ENCODE measurements at places on chromosomes 1 and 21.

DNA sequence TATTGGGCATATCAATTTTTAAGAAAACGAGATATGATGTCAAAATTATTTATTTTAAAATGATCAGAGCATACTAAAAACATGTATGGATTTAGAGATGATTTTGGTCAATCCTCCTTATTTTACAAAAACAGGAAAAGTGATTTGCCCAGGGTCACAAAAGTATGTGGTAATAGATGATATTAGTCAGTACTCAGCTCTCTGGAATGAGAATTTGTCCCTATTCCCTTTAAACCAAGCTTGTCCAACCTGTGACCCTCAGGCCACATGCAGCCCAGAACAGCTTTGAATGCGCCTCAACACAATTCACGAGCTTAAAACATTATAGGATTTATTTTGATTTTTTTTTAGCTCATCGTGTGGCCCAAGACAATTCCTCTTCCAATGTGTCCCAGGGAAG is 104.7 kb downstream of the AKT3 start:
- no peak for DNase-seq

DNA sequence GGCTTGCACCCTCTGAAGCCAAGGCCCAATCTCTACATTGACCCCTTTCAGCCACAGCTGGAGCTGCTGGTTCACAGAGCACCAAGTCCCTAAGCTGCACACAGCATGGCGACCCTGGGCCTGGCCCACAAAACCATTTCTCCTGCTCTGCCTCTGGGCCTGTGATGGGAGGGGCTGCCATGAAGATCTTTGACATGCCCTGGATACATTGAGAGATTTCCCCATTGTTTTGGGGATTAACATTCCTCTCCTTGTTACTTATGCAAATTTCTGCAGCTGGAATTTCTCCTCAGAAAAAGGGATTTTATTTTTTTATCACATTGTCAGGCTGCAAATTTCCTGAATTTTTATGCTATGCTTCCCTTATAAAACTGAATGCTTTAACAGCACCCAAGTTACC is 235.8 kb downstream of the COL11A1 start:
- DNase-seq = no peak

GRCh38 chr1:2255047-2255419 is 26.9 kb downstream of the SKI start:
- DNase-seq = no peak

DNA sequence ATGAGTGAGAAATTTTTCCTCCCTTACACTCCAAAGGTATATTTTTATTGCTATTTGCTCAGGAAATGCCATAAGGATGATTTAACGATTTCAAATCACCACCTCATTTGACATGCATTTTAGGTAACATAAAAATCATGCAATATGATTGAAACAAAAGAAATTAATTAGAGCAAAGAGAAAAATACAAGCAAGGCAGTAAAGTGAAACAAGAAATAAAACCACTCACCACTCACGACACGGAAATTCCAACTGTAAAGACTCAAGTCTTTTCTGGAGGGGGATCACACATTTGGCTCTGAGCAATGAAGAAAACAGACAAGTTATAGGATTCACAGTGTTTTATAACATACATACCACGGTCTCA is 86.8 kb upstream of the ARHGAP29 start:
- no peak for DNase-seq

DNA sequence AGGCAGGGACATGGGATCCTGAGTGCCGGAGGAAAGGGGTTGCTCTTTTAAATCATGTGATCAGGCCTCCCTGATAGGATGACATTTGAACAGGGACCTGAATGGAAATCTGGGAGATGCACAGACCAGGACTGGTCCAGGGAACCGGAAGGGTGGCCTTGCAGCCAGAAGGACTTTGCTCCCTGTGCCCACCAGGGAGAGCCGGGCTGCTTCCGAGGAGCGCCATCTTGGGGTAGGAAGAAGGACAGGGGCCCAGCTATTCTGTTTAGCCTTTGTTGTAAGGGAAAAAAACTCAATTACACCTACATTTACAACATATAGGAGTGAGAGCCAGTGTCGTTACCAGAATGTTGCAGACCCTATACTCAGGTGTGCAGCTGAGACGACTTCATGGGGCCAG is 5.5 kb downstream of the KLHDC7A start:
- no peak for DNase-seq

- no peak for DNase-seq
Observed at GRCh38 chr1:230211436-230212145, 144.6 kb downstream of the GALNT2 start.

- no peak for DNase-seq
Observed at GRCh38 chr21:33690874-33691273, 48.6 kb downstream of the ITSN1 start.

- no peak for DNase-seq
Observed at GRCh38 chr1:246786606-246787238, 62.5 kb downstream of the SCCPDH start.

DNA sequence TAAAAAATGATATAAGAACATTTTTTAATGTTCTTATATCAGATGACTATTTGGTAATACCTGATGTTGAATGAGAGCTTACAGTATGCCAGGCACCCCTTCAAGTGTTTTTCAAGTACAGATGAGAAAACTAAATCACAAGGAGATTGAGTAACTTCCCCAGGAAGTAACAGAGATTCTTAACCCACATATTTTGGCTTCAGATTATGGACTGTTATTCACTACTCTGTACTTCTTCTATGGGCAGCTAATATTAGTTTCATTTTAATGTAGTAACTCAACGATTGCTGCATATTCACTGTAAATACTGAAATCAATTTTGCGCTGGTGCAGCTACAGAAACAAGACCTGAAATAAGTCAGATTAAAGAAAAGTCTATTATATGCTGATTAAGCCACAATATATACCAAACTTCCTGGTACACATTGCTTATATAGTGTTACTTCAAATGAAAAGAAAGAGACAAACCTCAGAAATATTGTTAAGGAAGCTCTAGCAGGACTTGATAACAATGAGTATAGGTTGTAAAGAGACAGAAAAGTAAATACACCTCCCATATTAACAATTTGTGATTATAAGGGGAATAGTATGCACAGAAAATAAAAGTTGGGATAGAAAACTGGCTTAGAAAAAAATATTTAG is 19.7 kb downstream of the DPYD start:
- peak; percentile 55 for DNase-seq

- peak; percentile 16 for DNase-seq
Observed at GRCh38 chr1:30929135-30929889, 20.8 kb upstream of the SDC3 start.

GRCh38 chr1:88175631-88176226 is 508.3 kb upstream of the PKN2 start:
- no peak for DNase-seq

GRCh38 chr1:228984646-228985631 is 249.7 kb downstream of the RHOU start:
- DNase-seq = no peak

- DNase-seq = no peak
Observed at GRCh38 chr1:11700601-11701467, 9.3 kb downstream of the DRAXIN start.

- no peak for DNase-seq
Observed at GRCh38 chr1:12171206-12172041, 4.6 kb downstream of the TNFRSF1B start.

DNA sequence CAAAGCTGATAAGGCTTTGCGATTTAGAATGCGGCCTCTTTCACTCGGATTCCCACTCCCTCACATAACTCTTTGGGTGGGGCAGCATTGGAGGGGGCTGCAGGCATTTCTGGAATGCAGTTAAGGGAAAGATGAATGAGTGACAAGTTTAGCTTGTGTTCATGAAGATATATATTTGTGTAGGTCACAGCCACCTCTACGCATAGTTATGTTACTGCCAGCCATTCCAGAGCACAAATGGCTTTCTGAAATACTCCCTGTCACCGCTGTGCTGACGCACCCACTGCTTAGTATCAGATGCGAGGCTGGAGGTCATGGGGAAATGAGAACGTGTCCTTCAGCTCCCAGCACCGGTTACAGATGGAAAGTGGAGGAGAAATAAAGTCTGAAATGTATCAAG is 54.1 kb upstream of the ATP1A1 start:
- DNase-seq = no peak

DNA sequence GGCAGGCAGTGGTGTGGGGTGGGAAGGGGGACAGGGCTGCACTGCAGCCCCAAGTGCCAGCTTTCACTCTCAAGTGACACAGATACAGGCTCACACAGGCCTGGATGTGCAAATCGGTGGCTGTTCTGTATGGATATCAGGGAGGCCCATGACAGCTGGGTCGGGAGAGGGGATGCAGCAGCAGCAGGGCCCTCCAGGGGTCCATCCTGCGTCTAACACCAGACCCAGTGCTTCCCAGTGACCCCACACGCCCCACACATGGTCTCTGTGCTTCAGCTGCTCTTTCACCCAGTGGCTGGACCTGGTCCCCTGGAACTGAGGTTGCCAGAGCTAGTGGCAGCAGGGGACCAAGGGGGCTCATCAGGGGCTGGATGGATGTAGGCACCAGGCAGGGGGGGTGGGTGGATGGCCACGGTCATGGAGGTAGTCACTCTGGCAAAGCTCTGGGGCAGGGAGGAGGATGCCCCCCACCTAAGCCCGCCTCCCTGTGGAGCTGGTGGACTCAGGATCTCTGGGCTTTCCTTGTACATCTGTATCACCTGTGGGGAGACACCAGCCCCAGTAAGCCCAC is 13.9 kb downstream of the BTBD19 start:
- no peak for DNase-seq

GRCh38 chr1:200670242-200671118 is 773 bp upstream of the DDX59 start:
- DNase-seq = no peak

GRCh38 chr1:200183637-200184036 is 156.1 kb downstream of the NR5A2 start:
- no peak for DNase-seq

GRCh38 chr1:244952280-244952933 is 88.1 kb upstream of the HNRNPU start:
- no peak for DNase-seq

DNA sequence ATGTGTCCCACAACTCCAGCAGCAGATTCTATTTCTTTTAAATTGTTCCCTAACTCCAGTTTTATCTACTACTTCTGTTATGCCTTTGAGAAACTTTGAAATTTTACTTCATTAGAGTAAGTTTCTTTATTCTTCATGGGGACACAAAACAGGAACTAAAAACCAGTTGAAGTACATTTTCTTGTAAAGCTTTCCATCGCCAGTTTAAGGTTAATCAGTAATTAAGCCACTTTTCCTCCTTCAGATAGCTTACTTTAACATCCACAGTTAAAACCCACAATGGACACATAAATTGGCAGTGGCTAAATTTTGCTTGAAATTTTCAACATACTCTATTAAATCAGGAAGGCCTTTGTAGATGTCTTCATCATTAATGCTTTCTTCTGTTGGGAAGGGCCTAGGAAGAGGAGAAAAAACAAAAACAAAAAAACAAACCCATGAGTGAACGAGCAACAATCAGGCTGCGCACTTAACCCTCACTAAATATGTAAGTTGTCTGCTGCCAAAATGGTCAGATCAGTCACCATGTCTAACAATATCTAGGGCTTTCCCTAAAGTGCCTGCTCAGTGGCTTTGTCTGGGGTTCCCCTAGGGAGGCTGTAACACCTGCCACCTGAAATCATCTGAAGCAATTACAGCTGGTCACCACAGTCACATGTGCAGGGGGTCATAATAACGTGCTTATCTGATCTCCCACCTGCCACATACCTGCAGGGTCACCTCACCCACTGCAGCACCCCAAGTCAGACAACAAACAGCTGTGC is 187.9 kb downstream of the VAV3 start:
- DNase-seq = no peak

DNA sequence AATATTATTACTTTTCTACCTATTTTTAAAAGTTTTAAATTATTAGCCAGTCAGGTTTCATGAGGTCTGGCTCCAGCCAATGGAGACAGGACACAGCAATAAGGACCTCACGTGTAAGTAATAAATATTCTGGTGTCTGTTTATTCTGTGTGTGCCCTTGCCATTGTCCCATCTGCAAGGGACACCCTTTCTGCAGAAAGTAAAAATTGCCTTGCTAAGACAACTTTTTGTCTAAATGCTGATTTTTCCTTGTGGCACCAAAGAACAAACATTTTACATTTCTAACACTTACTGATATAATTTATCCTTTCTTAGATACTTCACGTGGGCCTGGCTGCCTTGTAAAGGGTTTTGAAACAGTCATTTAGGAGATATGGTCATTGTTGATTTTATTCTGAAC is 29.4 kb downstream of the OVAAL start:
- DNase-seq = no peak

DNA sequence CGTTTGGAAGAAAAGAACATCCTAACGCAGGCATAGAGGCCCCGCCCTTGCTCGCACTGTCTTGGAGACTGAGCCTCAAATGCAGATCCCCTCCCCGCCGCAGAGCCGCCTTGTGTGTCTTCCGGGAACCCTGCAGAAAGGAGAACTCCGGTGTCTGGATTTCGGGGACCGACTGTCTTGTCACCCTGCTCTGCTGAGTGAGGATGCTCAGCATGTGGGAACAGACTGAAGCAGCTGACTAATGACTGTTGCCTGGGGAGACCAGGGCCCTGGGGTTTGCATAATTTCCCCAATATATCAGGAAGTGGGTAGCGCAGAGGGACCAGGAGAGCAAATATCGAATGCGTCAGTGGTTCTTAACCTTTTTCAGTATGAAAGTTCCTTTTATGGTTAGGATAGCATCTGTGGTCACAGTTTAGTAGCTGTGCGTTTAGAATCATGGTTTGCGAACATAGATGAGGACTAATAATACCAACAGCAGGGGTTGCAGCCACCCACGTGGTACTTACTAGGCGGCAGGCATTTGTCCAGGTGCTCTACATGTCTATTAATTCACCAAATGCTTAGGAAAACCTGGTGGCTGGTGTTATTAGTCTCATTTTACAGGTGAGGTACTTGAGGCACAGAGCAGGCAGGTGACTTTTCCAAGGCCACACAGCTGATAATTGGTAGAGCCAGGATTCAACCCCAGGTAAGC is 14.3 kb downstream of the GPR137B start:
- DNase-seq = no peak

DNA sequence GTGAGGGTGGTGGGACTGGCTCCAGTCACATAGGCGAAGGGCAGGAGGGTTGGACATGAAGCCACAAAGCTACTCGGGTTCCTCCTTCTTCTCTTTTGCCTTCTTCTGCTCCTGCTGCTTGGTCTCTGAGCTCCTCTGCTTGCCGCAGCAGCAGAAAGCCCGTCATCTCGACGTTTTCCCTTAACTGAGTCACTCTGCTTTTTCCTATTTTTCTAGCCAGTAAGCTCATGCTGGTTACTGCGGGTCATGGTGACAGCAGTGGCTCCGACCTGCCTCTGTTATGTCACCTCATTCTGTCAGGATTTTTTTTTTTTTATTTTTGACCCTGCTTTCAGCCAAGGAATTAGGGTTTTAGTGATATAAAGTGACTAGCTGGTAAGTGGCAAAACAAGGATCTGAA is 2.6 kb upstream of the FMOD start:
- no peak for DNase-seq

All from NCI-H226 (cell line).